ENCODE measurements at places on chromosomes 7 and 10.

DNA sequence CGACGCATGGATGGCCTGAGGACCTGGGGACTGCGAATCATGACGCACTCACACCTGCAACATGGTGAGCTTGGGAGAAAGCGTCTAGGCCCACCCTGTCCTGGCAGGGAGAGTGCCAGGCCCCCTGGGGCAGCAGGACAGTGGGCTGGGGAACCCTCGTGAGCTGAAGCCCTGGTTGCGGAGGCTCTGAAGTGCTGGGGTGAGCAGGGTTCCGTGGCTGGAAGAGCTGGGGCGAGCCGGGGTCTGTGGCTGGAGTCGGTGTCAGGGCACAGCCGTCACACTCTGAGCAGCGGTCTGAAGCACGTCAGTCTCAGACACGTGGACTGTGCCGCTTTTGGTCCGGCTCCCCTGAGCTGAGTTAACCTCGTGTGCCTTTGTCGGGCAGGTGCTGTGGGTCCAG lies 4.7 kb downstream of the SUN1 start:
- no peak for DNase-seq

- DNase-seq, result no peak
Observed at GRCh38 chr10:52959810-52960209, 187.2 kb upstream of the MBL2 start.

DNA sequence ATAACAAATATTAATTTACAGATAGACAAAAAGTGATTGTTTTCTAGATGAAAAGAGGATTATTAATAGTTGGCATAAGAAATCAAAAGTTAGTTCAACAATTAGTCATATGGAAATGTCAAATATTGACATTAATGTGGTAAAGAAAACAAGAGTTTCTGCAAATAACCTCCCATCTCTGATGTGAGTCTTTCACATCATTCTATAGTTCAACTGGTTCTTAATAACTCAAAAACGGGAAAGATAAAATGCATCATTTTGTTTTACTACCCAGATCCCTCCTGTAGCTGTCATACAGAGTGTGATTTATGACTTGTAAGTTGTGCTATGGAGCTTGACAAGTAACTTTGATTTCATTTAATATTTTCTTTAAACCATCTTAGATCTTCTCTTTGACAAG lies 594.8 kb downstream of the ZWINT start:
- no peak for DNase-seq

DNA sequence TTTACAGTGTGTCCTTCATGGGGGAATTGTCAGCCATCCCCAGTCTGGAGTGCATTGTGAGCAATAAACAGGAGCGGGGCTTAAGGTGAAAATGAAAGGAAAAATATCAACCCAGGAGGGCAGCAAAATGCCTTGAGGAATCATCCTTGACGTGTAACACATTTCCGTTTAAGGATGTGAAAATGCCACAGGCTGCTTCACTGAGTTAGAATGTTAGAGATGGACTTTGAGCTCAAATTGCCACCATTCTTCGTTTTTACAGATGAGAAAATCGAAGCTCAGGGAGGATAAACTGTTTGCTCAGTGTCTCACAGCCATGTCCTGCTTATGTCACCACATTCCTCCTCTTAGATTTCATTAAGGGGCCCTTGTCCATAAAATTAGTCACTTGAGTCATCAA lies 23.1 kb downstream of the SORCS3 start:
- no peak for DNase-seq

DNA sequence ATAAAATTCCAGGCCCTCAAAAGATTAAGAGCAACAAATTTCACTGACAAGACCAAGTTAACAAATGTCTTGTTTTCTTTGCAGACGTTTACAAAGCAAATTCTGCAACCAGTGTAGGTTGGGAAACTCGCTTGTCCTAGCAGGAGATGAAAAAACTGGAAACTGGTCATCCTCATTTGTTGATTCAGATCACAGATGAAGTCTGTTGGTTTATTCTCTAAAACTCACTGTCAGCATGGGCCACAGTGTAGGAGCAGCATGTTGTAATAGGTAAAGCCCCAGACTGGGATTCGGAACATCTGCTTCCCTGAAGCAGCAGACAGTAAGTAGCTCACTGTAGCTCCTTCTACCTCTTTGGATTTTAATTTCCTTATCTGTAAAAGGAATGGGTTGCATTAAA lies 31.5 kb downstream of the PANK1 start:
- DNase-seq, result no peak

DNA sequence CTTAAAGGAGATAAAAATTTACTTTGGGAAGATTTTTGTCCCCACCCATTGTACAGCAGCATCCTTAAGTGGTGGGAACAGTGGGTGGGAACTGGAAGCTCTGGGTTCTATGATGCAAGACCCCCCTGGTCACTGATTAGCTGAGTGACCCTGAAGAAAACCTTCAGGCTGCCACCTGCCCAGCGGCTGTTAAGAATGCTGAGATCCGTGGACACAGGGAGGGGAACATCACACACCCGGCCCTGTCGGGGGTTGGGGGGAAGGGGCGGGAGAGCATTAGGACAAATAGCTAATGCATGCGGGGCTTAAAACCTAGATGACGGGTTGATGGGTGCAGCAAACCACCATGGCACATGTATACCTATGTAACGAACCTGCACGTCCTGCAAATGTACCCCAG lies 14.5 kb downstream of the CARD11 start:
- no peak for DNase-seq

DNA sequence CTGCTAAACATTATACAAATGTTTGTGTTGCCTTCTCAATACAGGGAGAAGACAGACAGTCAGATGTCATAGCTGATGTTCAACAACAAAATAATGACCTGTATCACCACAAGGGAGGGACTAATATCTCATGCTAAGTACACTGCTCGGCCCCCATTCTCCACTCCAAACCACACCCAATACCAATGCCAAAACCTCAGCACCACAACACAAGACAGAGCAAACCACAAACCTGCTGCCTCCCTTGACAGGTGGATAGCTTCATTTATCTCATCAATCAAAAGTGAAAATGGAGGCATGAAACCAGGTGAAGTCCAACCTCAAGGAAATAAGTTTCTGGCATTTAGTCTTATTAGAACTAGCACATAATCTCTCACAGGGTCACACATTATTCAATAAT lies 109.5 kb downstream of the PARD3 start:
- no peak for DNase-seq

- no peak for DNase-seq
Observed at GRCh38 chr7:3911685-3912084, 610.6 kb downstream of the SDK1 start.

- no peak for DNase-seq
Observed at GRCh38 chr7:120344276-120344675, 71.3 kb downstream of the KCND2 start.

- DNase-seq, result no peak
Observed at GRCh38 chr10:118501637-118502440, 93.6 kb downstream of the PRLHR start.

- peak; percentile 52 for DNase-seq
Observed at GRCh38 chr10:43409385-43410109, 561 bp upstream of the HNRNPF start.

- no peak for DNase-seq
Observed at GRCh38 chr10:78844960-78845607, 223.7 kb upstream of the ZMIZ1 start.

DNA sequence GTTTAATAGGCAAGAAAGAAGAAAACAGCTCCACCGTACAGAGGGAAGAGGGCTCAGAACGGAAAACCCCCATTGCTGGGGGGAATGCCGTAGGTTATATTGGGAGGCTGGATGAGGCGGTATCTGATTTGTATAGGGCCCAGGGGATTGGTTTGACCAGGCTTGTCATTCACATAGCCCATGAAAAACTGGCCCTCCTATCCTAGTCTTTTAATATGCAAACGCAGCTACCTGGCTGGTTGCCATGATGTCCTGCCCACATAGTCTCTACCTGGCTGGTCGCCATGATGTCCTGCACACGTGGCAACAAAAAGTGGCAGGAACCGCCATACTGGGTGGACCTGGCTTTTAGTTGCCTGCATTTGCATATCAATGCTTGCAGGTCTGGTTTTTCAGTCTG lies 84.7 kb downstream of the AUTS2 start:
- no peak for DNase-seq

DNA sequence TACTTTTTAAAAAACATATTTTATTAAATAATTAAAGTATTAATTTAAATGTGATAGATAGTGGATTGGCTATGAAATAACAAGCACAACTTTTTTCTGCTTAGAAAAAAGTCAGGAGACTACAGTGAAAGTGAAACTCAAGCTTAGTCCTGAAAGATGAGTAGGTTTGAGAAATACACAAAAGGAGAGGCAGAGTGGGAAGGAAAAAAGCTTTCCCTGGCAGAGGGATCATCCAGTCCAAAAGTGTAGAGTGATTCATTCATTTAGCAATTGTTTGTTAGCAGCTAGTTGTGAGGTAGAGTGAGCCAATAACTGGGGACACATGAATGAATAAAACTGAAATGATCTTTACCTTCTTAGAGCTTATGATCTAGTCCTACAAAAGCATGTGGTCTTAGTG lies 93.5 kb downstream of the FOXP2 start:
- no peak for DNase-seq

GRCh38 chr7:80498481-80499349 lies 13.1 kb downstream of the GNAT3 start:
- DNase-seq, result no peak

DNA sequence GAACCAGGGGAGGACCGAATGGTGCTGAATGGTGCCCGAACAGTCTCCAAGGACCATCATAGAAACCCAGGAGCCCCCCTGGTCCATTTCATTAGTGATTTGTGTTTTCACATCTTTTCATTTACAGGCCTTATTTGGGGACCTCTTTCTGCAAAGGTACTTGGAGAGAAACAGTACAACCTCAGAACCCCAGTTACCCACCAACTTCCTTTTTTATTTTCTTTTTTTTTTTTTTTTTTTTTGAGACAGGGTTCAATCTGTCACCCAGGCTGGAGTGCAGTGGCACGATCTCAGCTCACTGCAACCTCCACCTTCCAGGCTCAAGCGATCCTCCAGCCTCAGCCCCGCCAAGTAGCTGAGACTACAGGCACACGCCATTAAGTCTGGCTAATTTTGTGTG lies 13.0 kb upstream of the ELN start:
- DNase-seq, result no peak

GRCh38 chr10:124952123-124952522 lies 10.2 kb downstream of the ZRANB1 start:
- DNase-seq, result no peak

- no peak for DNase-seq
Observed at GRCh38 chr7:132368246-132368900, 207.9 kb downstream of the PLXNA4 start.

DNA sequence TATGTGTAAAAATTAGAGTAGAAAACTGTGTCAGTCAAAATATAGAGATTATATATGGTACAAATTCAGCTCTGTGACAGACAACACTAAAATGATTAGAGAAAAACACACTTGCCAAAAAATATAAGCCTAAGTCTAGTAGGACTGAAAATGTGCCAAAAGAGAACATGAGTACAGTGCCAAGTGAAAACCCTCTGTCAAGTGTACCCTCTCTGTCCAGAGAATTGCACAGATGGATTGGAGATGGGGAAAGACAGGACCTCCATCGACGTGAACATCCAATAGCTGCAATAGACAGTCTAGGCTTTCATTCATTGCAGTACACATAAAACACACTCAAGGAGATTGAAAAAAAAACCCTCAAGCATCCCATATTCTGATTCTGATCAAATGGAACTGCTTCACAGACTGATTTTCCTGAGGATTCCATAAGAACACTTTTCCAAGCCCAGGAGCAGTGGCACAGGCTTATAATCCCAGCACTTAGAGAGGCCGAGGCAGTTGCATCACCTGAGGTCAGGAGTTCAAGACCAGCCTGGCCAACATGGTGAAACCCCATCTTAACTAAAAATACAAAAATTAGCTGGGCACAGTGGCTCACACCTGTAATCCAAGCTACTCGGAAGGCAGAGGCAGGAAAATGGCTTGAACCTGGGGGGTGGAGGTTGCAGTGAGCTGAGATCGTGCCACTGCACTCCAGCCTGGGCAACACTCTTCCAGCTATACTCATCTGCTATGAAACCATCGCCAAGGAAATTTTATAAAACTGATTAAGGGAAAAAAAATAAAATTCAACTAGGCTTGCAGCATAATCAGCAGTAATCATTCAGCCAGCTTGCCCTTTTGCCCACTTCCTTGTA lies 110.0 kb upstream of the TRIM24 start:
- DNase-seq, result no peak

DNA sequence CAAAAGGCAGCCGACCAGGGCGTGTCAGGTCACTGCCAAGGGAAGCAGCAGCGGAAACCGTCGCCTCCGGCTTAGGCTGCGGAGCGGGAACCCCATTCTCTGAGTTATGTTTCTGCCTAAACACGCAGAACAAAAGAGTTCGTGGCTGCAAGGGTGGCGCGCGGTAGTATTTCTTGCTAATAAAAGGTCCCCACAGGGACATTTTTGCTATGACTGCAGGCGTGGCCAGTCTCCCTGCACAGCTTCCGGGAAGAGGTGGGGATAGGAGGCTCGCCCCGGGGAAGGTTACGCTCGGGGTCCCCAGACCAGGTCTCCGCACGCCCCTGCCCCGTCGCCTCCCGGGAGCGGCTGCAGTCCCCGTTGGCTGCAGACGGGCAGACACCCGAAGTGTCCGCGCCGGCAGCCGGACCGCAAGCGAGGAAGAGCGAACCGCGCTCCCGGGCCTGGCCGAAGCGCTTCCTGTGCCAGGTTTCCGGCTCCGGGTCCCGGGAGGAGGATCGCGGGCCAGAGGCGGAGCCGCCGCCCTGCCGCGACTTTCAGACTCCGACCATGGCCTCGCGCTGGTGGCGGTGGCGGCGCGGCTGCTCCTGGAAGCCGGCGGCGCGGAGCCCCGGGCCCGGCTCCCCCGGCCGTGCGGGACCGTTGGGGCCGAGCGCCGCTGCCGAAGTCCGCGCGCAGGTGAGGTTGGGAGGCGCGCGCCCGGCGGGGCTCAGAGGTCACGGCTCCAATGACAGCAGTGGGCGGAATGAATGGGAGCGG lies at the start of gene PDSS1:
Gene PDSS1 (plus strand): TSS at position 539 of the 759 bp plus-strand sequence. CDS start 11 bp downstream, at position 550.
- DNase-seq, result peak; percentile 36

- DNase-seq, result no peak
Observed at GRCh38 chr7:36224934-36225858, 72.1 kb downstream of the EEPD1 start.

GRCh38 chr10:128528167-128528566 lies 401.9 kb upstream of the MKI67 start:
- DNase-seq, result no peak

GRCh38 chr10:97915346-97916131 lies 65.9 kb downstream of the GOLGA7B start:
- no peak for DNase-seq

GRCh38 chr7:153381275-153382040 lies 621.9 kb downstream of the ACTR3B start:
- DNase-seq, result no peak

DNA sequence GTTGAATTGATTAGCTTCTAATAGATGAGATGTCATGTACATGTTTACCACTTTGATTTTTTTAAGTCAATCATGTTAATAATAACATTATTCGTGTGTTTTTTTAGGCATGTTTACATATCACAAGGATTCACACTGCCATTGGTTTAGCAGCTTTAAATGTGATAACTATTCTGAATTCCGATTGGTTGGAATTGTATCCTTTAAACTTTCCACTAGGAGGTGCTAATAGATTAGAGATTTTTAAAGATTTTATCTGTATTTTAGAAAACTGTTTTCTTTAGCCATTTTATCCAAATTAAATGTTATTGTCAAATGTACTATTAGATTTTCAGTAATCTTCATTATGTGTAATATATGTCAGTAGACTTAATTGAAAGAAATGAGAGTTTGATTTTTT lies 83.2 kb downstream of the HECTD2 start:
- no peak for DNase-seq

GRCh38 chr10:132416566-132417256 lies 19.7 kb downstream of the PWWP2B start:
- no peak for DNase-seq

GRCh38 chr7:149662591-149663095 lies 110.7 kb downstream of the ZNF467 start:
- peak; percentile 47 for DNase-seq

- peak; percentile 45 for DNase-seq
Observed at GRCh38 chr7:4797858-4798705, 22.7 kb downstream of the AP5Z1 start.

All from activated T-cell treated with anti-CD3 and anti-CD28 coated beads for 1 hour (primary cell).